Stimulated activated CD8-positive, alpha-beta memory T cell treated with anti-CD3 and anti-CD28 coated beads, Interleukin-4, amount 100 ng/mL, for 1 hour (primary cell): ENCODE measurements at places on chromosomes 11 and 22.
A peak's percentile ranks its signal among the peaks of the same experiment; 100 is the strongest.

GRCh38 chr11:126581871-126582648 lies 226.6 kb downstream of the ST3GAL4 start:
- no peak for DNase-seq

- DNase-seq, result no peak
These were observed 222.8 kb downstream of the DDX10 start for GRCh38 chr11:108887436-108888238.

- no peak for DNase-seq
These were observed 23.8 kb downstream of the DIXDC1 start for GRCh38 chr11:111960916-111961315.

- DNase-seq, result no peak
These were observed 582 bp upstream of the SHANK3 start for GRCh38 chr22:50672041-50672440.

GRCh38 chr11:10858439-10859325 lies 829 bp upstream of the ZBED5 start:
- peak; percentile 21 for DNase-seq

- DNase-seq, result no peak
These were observed 16.2 kb upstream of the MFRP start for GRCh38 chr11:119362741-119363080.

DNA sequence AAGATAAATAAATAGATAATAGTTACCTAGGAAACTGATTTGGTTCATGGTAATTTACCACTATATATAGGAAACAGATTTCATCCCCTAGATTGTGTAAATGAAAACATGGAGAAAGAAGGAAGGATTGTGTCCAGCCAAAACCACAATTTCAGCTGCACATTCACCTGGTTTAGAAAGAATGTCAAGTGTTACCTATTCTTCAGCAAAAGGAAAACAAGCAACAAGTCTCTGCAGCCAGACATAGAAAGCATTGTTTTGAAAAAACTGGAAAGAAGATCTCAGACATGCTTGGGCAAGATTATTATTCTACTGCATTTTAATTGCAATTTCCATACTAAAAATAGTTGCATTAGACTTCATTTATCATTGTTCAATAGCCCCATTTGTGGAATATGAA lies 8.8 kb upstream of the BMAL1 start:
- DNase-seq, result no peak

GRCh38 chr11:92411431-92411830 lies 186.8 kb downstream of the FAT3 start:
- no peak for DNase-seq

GRCh38 chr11:335779-336658 lies 15.4 kb upstream of the IFITM3 start:
- DNase-seq, result no peak

DNA sequence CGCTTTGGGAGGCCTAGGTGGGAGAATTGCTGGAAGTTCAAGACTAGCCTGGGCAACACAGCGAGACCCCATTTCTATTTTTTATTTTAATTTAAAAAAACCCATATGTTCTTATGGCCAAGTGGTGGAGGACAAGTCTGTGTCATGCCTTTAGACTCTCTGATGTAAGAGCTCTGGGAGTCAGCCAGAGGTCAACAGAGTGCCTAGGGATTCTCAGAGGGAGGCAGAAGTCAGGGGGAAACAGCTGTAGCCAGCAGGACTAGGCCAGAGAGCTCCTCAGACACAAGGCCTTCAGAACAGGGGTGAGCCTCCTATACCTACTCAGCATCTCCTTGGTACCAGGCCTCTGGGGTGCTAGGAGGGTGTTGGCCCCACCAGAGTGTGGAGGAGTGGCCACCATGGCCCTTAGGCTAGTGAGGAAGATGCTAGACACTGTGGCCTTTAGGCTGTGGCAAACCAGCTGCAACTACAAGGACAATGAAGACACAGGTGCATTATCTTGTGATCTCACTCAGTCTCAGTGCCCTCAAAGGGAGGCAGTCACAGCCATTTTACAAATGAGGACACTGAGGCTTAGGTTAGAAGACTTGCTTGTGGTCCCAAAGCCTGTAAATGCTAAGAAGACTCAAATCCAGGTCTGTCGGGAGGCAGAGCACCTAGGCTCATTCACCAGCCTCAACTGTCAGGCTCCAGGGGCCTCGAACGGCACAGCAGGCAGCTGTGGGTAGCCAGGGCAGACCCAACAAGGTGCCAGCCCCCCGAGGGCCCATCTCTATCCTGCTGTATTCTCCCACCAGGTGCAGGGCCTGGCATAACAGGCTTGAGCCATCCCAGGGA lies 5.0 kb downstream of the ZP1 start:
- DNase-seq, result no peak

DNA sequence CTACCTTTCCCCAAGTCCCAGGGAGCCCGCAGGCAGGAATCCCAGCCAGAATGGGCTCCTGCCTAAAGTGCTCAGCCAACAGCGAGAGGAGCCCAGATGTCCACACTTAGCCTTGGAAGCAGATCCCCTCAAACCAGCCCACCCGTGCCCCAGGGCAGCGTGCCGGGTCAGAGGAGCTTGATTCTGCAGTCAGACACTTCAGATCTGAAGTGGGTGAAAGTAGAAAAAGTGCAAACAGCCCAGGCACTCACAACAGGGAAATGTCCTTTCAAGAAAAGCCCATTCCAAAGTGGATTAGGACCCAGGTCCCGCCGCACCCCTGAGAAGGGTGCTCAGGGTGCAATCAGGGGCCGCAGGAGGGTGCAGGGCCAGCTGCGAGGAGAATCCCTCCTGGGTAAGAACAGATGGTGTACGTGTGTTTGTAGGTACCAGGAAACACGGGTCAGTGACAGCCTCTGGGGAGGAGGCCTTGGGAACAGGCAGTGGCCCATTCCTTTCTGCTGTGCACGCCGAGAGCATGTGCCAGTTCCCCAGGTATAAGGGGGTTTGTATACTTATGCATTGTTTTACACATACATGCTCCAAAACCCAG lies 17.7 kb downstream of the ELFN2 start:
- no peak for DNase-seq

- no peak for DNase-seq
These were observed 16.4 kb downstream of the FNBP4 start for GRCh38 chr11:47750725-47751124.

GRCh38 chr11:128135451-128135850 lies 451.9 kb downstream of the ETS1 start:
- no peak for DNase-seq

GRCh38 chr11:20450829-20451228 lies 63.3 kb downstream of the PRMT3 start:
- no peak for DNase-seq

- DNase-seq, result no peak
These were observed 1071.2 kb downstream of the LRRC4C start for GRCh38 chr11:40388097-40388818.

- no peak for DNase-seq
These were observed 3.9 kb upstream of the IL17REL start for GRCh38 chr22:50016308-50016987.

GRCh38 chr11:94735907-94736306 lies 32.2 kb upstream of the AMOTL1 start:
- no peak for DNase-seq

- no peak for DNase-seq
These were observed 1.3 kb downstream of the MRPL23 start for GRCh38 chr11:1948389-1948788.

- no peak for DNase-seq
These were observed 18.2 kb downstream of the RTN4R start for GRCh38 chr22:20249797-20250354.

DNA sequence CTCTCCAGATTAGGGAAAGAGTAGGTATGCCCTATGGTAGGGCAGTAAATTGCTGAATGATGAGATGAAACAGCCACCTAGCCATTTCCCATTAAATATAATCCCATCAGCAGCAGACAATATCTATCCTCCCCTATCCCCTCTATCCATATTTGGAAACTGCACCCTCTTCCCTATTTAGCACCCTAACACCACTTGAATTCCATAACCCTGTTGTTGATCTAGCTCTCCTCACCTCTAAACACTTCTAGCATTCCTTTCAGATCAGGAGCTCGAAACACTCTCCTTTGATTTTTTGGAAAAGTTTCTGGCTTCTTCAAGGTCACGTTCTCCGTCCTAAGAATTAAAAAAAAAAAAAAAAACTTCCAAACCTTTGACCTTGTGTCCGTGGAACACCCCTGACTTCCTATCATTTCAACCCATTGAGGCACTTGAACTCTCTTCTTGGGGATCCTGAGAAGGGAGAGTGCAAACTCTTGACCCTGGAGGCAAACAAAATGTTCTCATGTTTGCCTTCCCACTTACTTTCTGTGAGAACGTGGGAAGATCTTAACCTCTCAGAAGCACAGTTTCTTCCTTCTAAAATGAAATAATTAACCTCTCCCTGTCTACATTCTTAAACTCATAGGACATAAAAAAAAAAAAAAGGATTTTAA lies 19.0 kb downstream of the TRIM5 start:
- no peak for DNase-seq

DNA sequence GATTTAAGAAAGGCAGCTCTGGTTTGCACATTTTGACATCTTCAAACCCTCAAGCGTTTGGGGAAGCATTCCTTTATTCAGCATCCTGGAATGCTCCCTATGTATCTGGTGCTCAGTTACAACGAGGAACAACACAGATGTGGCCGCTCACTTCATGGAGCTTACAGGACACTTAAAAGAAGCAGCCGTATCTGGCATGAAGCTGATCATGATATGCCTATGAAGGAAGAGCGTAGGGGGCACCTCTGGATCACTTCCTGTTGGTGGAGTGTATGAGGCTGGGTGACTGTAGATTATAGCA lies 72.3 kb upstream of the TP53I11 start:
- DNase-seq, result no peak

- DNase-seq, result no peak
These were observed 225.6 kb upstream of the E2F8 start for GRCh38 chr11:19466314-19466713.

DNA sequence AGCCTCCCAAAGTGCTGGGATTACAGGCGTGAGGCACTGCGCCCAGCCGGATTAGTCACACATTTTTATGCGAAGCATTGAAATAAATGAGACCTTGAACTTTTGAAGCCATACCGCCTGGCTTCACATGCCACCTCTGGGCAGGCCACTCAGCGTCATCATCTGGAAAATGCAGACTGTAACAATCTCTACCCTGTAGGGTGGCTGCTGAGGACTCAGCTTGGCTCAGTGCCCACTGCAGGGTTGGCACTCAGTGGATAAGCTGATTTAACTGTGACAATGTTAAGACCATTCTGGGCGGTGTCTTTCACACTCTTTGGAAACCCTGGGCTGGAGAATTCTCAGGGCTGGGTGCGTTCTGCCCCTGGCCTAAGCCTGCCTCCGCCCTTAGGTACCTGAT lies 8.5 kb downstream of the SH3BP1 start:
- no peak for DNase-seq

DNA sequence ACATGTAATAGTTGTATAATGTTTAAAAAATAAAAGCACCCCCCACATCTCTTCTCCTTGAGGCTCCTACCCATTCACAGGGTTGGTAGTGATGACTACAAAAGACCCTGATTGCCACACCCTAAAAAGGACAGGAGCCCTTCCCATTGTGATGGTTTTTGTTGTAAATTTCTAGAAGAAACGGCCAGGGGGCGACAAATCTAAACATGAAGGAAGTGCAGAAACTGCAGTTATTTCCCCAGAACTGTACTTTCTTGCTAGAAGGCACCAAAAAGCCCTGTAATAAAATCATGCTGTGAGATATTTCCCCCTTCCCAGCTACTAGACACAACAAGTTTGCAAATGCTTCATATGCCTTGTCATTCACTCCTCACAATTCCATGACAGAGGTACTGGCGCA lies 10.8 kb downstream of the PRR5L start:
- DNase-seq, result no peak

DNA sequence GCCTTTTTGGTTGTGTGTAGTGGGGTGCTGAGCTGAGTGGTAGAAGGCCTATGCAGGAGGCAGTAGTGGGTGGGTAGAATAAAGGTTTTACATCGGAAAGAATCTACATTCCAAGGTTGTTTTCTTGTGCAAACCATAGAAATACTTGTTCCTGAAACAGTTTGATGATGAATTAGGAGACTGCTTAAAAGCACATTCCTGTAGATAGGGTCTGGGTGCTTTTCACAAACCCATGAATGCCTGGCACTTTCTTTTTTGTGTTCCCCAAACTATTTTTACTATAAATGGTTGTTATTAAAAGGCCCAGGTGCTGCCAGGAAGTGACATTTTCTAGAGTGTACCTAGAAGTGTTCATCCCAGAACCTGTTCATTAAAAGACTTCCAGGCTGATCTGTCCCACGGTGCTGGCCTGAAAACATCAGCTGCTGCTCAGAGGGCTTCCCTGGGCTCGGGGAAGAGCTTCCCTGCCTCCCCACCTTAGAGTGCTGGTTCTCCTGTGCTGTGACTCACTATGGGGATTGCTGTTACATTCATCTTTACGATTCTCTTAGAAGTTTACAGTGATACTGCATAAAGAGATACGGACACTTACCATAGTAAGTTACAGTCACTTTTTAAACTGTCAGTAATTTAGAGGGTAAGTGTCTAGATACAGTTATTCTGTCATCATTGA lies 27.9 kb downstream of the PPFIA1 start:
- no peak for DNase-seq

DNA sequence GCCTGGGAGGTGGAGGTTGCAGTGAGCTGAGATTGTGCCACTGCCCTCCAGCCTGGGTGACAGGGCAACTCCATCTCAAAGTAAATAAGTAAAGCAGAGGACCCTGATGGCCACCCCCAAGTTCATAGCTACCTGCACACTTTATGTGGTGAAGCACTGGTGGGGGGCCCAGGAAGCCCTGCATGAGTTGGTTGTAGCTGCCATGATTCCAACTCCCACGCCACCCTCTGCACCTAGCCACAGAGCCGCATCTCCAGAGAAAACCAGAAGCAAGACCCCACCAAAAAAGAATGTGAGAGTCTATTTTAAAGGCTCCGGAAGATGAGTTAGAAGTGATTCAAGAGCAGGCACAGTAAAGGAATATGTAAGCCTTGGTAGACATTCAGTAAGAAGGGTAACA lies 20.4 kb upstream of the TMA7B start:
- DNase-seq, result no peak

DNA sequence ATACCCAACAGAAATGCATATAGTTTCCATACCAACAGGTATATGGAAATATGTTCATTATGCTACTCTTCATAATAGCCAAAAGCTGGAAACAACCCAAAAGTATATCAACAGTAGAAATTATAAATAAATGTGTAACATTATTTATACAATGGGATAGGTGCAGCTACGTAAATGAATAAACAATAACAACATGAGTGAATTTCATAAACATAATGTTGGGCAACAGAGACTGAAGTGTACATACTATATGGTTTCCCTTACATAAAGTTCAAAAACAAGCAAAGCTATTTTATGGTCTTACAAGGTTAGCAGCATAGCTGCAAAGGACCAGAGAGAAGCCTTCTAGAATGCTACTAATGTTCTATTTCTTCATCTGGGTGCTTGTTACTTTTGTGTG lies 305.0 kb downstream of the INSC start:
- no peak for DNase-seq
